ENCODE measurements at places on chromosomes 13 and 19.

DNA sequence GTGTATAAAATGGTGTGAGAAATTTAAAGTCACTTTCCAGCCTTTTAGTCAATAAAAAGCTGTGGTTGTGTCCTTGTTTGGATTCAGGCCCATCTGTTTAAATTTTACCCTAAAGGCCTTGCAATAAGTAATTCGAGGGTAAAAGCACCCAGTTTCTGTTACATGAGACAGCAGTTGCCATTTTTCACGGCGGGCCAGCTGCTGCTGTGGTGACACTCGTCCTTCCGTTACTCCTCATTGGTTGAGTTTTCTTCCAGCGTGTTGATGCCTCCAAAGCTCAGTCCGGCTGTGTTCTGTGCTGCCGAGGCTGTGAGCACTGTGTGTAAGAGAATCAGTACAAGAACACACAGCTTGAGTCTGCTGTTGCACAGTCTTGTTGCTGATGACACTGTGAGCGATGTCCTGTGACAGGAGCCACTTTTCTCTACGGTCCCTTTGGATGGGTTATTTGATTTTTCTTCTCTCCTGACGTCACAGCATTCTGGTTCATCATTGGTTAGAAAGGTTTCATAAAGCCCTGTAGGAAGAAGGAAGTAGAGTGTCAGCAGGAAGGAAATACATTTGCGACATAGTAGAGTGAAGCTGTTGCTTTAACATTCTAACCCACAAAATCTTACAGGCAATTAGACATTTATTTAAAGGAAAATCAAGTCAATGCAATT lies 602.5 kb upstream of the ARGLU1 start:
- DNase-seq: no peak

DNA sequence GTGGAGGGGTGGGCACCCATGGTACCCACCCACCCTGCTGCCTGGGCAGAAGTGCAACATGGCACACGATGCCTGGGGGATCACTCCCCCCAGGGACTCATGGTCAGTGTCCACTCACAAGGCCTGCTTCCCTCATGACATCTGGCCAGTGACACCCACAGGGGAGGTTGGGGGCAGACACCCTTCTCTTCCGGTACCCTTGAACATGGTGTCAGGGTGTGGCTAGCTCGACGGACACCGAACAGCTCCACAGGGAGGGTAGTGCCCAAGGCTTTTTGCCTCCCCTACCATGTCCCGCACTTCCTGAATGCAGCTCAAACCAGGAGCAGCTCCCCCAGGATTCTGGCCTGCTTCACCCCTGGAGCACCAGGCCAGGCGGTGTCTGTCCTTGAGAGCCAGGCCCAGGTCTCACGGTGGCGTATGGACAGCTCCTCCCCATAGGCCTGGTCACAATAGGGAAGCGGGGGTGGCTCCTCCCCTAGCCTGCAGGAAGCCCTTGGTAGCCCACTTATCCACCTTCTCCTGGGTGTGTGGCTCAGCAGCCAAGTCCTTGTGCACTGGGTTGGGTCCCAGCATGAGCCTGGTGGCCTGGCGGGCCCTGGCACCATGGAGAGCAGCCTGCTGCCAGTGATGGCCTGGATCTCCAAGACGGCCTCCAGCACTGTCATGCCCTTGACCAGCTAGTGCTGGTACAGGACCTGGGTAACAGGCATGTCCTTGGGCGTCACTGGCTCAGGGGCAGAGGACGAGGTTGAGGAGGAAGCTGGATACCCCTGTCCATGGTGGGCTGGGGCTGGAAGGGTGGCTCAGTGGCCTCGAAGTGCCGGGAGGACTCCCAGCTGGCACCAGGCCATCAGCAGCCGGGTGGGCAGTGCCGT lies 7.8 kb downstream of the ACP4 start:
- no peak for DNase-seq

DNA sequence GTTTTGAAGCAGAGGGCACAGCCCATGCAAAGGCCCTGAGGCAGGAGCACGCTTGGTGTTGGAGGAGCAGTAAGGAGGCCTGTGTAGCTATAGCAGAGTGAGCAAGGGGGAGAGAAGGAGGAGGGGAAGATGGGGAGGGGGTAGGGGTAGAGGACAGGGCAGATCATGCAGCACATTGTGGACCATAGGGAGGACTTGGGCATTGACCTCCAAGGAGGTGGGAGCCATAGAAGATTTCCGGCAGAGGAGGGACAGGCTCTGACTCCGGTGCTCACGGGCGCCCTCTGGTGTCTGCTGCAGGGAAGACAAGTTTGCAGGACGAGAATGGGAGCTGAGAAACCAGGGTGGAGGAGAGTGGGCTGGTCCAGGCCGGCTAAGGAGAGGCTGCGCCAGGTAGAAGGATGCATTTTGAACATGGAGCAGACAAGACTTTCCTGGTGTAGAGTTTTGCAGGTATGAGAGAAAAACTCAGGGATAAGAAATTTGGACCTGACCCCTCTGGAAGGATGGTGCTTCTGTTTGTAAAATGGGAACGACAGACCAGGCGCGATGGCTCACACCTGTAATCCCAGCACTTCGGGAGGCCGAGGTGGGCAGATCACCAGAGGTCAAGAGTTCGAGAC lies 13.7 kb upstream of the CREB3L3 start:
- no peak for DNase-seq

- no peak for DNase-seq
Observed at GRCh38 chr19:608155-609003, 18.7 kb downstream of the HCN2 start.

- DNase-seq: no peak
Observed at GRCh38 chr19:55474269-55475265, 1.9 kb upstream of the ZNF628 start.

DNA sequence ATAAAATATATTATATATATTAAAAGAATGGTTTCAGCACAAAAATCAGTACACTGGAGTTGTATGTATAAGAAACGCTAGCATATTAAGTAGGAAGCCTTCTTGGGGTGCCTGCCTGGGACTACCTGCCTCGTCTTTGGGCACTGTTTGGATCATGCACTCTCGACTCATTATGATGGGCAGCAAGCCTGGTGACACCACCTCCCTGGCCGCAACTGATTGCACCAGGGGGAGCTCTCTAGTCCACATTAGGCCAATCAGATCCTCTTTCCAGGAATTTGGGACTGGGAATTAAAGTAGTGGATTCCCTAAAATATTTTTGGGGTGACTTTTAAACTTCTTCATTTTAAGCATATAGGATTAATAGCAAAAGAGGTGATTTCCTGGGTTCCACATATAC lies 56.0 kb upstream of the RGCC start:
- no peak for DNase-seq

GRCh38 chr13:100306434-100306999 lies 217.6 kb downstream of the PCCA start:
- no peak for DNase-seq

GRCh38 chr13:90493667-90494066 lies 853.8 kb upstream of the MIR17HG start:
- DNase-seq: no peak

DNA sequence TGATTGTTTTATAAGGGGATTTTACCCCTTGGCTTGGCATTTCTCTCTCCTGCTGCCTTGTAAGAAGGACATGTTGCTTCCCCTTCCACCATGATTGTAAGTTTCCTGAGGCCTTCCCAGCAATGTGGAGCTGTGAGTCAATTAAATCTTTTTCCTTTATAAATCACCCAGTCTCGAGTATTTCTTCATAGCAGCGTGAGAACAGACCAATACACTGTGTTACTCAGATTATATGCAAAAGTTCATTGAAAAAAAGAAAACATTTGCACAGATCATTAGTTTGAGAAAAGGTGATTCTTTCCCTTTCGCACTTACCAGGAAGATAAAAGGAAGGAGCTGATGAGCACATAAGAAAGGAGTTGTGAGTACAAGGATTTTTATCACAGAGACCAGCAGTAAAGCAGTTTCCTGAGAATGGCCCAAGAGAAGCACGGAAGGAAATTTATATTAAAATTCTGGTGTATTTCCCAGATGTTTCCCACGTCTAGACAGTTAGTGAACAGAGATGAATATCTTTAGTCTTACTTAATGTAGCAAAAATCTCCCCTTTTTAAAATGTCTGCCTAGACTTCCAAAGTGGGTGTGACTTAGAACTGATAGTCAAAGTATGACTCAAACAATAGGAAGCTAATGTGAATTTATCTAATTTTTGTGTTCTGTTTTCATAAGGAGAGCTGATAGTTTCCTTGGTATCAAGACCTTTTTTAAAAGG lies 431.8 kb upstream of the SGCG start:
- no peak for DNase-seq
